ENCODE measurements at places on chromosomes 16 and 17.

DNA sequence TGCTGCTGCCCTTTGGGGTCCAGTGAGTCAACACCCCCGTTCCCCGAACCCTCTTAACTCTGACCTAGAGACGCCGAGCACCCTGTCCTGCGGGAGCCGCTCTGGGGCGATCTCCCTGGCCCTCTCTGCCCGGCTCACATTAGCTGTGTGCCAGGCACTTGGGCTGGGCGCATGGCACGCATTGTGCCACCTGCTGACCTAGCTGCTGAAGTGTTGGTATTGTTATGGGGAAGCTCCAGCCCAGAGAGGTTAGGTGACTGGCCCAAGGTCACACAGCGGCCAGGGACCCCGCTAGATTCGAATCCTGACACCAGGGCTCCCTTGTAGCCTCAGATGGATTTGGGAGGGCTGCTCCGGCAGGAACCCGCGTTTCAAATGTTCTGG, 1.1 kb downstream of the HSD17B1 start:
- no peak for DNase-seq

DNA sequence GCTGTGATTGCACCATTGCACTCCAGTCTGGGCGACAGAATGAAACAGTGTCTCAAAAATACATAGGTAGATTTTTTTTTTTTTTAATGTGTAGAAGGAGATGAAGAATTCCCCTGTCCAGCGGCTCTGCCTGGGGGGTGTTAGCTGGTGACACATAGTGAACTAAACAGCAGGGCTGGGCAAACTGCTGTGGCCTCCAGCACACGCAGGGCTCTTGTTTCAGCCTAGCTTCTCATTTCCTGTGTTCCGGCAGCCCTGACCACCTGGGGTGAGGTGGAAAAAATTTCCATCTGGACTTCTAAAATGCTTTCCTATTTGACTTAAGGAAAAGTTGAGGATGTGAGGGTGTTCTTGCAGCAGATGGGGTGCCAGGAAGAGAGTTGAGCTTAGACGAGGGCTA, 33.3 kb upstream of the RGS9 start:
- no peak for DNase-seq

DNA sequence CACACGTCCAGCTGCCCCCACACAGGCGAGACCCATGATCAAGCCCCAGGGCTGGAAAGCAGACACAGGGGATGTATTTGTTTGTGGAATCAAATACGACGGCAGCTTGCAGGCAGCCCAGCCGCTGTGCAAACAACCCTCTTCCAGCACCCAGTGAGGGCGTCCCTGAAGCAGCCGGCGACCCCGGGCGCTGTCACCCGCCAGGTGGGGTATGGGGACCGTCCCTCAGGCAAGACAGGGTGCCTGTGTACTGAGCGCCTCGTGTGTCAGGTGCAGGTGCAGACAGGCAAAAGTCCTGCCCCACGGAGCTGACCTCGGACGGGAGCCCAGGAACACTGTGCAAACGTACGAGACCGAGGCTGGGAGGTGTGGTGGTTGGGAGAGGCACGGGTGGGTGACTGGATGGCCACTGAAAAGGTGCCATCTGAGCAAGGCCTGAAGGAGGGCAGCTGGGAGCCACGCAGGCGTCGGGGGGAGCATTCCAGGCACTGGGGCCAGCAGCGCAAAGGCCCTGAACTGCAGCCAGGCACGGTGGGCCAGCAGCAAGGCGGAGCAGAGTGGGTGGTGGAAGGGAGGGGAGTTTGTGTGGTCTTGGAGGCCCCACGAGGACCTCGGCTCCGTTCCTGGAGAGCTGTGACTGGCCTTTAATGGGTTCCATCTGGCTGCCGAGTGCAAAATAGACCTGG, 48.5 kb downstream of the CBFA2T3 start:
- DNase-seq, result no peak

DNA sequence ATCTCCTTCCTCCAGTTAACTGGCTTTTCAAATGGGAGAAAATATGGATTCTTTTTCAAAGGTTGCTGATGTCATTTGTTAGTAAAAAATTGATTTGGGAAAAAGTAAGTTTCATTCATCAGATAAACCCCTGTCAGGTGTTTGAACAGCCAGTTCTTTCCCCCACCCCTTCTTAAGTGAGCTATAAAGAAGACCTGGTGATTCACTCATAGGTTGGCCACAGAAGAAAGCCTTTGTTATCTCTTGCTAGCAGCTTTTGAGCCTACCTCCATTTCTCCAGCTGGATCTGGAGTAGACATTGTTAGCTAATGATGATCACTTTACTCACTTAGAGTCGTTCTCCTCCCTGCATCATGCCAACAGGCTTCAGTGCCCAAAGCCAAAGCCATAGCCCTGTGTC, 63.0 kb downstream of the NLK start:
- DNase-seq, result no peak

- DNase-seq, result no peak
Measured at GRCh38 chr16:11734025-11734652, 8.5 kb downstream of the TXNDC11 start.

GRCh38 chr16:75632857-75633256, 9.8 kb upstream of the ADAT1 start:
- no peak for DNase-seq

DNA sequence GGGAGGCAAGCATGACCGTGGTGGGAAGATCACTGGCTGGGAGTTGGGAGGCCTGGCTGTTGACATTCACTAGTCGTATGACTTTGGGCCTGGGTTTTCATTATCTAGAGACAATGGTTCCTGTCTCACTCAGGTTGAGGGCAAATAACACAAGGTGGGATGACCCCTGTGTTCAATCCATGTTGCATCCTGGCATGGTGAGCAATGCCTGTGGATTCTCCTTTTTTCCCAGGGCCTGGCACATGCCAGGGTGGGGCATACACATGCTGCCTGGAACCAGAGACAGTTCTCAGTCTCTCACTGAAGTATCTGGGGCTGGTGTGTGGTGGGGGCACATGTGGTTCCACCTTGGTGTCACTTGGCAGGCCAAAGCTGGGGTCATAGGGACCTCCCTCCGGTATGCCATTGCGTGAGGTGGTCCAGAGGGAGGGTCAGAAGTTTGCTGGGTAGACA, 5.4 kb downstream of the THRA start:
- DNase-seq, result no peak
